ENCODE measurements at places on chromosomes 1 and 21.
A peak's percentile ranks its signal among the peaks of the same experiment; 100 is the strongest.

DNA sequence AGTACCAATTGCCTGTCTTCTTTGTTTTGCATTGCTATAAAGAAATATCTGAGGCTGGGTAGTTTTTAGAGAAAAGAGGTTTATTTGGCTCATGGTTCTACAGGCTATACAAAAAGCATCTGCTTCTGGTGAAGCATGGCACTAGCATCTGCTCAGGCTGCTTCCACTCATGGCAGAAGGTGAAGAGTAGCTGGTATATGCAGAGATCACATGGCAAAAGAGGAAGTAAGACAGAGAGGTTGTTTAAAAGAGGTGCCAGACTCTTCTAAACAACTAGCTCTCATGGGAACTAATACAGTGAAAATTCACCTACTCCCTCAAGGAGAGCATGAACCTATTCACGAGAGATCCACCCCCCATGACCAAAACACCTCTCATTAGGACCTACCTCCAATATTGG lies 56.7 kb upstream of the GUCA2B start:
- DNase-seq = no peak

DNA sequence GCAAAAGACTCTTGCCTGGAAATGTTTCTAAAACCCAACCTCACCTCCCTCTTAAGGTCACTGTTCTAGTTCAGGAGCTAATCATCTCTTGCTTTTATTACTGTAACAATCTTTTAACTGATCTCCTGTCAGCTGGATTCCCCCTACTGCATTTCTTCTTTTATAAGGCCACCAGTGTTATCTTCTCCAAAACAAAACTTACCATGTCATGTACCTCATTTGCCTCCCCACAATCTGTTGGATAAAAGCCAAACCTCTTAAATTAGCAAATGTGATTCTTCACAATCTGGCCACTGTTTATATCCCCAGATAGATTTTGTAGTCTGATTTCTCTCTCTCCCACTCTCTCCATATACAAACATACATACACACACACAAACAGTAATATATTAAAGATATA lies 143.3 kb downstream of the DENND1B start:
- no peak for DNase-seq

GRCh38 chr1:170290276-170290675 lies 144.5 kb downstream of the NTMT2 start:
- no peak for DNase-seq

GRCh38 chr1:29124366-29125236 lies 898 bp upstream of the TMEM200B start:
- peak; percentile 48 for DNase-seq

DNA sequence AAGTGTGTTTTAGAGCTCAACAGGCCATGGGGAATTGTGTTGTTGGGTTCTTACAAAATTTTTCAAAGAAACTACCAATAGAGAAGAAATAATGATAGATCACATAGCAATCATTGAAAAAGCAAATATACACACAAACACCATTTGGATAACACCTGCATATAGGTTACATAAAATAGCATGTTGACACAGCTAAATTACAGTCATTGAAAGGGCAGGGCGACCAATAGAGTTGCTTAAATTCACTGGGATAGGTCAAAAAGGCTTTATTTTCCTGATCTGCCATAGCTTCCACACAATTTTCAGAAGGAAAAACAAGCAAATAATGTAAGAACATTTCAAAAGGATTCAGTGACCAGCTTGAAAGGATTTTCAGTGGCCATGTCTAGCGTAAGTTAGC lies 57.9 kb upstream of the FGGY start:
- DNase-seq = no peak

GRCh38 chr1:182206626-182207239 lies 145.2 kb upstream of the ZNF648 start:
- DNase-seq = no peak

GRCh38 chr1:12143631-12144155 lies 23.1 kb upstream of the TNFRSF1B start:
- no peak for DNase-seq

DNA sequence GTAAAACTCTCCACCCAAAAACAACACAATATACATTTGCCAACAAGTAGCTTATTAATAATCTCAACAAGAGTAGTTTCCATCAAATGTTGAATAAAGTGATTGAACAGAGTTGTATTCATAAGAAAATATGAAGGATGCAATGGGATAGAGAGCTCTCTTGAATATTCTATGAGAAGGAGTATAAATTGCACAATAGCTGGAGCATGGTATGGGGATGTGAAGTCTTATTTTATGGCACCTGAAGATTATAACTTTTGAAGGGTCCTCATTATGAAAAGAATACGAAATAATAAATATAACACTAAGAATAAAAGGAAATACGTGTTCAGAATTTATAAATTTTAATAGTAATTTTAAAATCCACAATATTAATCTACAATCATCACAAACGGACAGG lies 1415.1 kb downstream of the KCNT2 start:
- DNase-seq = no peak

GRCh38 chr1:117670976-117671780 lies 65.3 kb downstream of the TENT5C start:
- no peak for DNase-seq

GRCh38 chr21:39007532-39007931 lies 175.7 kb downstream of the PSMG1 start:
- DNase-seq = no peak

DNA sequence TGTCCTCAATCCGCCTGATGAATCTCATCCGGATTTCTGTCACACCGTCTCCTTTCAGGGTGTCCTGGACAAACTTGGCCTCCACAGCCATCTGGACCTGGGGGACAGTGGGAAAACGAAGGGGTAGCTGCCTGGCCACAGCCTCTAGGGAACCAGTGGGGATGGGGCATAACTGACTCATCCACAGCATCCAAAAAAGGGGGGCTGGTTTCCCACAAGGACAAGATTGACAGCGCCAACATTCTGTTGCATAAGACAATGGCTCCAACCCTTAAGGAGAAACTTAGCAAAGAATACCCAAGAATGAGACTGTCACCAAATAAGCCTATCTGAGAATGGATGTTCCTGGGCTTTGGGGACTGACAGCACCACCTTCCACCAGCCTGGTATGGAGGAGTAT lies 12.1 kb downstream of the TRAPPC3 start:
- no peak for DNase-seq

GRCh38 chr1:87180682-87181081 lies 148.0 kb upstream of the LMO4 start:
- DNase-seq = no peak

- no peak for DNase-seq
Observed at GRCh38 chr1:155086856-155087535, 8.4 kb downstream of the EFNA3 start.

DNA sequence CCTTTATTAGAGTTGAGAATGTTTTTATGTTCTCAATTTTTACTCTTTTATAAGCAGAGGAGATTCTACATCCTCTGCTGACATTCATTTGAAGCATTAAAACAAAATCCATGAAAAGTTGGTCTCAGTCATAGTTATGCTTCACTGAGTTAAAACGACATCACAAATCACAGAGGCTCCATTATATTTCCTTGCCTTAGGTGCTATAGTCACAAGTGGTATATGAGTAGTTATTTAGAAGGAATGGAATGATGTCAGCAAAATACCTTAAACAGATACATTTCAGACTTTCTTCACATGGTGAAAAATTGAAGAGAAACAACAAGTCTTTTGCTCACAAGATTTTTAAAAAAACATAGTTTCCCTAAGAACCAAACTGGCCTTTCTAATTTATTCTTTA lies 11.7 kb upstream of the METTL13 start:
- no peak for DNase-seq

GRCh38 chr1:203124011-203124410 lies 3.5 kb upstream of the ADORA1 start:
- no peak for DNase-seq

DNA sequence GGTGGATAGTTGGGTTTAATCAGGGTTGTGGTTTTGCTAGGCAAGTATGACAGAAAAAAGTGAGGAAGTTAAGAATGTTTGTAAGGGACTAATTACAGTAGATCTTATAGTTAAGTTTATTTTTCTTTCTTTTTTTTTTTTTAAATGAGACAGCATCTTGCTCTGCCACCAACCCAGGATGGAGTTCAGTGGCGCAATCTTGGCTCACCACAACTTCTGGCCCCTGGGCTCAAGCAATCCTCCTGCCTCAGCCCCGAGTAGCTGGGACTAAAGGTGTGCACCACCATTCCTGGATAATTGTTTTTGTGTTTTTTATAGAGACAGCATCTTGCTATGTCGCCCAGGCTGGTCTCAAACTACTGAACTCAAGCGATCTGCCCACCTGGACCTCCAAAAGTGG lies 41.7 kb downstream of the EYA3 start:
- no peak for DNase-seq

- no peak for DNase-seq
Observed at GRCh38 chr1:186390925-186391324, 15.3 kb downstream of the ODR4 start.

DNA sequence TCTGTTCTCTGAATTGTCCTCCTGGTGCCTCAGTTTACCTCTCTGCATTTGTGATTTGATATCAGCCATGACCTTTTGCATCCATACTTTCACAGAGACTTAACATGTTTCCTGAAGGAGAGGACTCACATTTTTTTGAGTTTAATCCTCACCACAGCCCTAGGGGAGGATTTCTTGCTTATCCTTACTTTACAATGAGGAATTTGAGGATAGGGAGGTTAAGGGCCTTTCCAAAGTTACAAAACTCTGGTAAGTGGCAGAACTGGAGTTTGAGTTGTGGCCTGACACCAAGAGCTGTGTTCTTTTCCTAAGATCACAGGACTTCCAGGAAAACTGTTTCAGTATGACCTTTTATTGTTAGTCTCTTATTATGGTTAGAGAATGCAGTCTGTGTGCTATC lies 34.2 kb downstream of the TNFRSF8 start:
- DNase-seq = no peak

- DNase-seq = no peak
Observed at GRCh38 chr1:209845408-209845725, 17.6 kb downstream of the UTP25 start.

DNA sequence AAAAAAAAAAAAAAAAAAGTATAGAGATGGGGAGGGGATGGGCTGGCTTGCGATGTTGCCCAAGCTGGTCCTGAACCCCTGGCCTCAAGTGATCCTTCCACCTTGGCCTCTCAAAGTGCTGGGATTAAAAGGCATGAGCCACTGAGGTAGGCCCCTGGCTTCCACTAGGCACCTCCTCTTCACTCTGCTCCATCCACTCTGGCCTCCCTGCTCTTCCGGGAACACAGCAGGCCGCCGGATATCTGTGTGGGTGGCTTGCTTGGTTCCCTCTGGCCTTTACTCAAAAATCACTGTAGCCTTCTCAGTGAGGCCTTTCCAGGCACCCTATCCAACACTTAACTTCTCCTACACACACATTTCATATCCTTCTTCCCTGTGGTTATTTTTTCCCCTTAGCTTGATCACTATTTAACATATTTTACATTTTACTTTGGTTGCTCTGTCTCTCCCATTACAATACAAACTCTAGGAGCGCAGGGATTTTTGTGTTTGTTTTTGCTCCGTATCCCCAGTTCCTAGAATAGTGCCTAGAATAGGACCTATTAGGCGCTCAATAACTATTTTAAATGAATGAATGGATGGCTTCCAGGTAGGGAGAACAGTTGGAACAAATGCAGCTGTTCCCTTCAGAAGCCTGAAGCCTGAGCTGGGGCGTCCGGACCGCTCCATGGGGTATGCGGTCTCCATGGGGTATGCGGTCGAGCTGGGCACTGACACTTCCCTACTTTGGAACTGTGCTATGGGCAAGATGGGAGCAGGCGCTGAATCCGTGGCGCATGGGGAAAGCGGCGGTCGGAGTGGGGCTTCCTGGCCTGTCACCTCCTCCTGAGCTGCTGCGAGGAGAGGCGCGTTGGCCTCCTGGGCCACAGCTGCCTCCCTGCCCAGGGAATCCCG lies 46.7 kb downstream of the H3-3A start:
- DNase-seq = no peak

GRCh38 chr1:154584267-154584994 lies 16.9 kb downstream of the CHRNB2 start:
- no peak for DNase-seq

GRCh38 chr1:55402142-55402541 lies 187.0 kb upstream of the USP24 start:
- no peak for DNase-seq

DNA sequence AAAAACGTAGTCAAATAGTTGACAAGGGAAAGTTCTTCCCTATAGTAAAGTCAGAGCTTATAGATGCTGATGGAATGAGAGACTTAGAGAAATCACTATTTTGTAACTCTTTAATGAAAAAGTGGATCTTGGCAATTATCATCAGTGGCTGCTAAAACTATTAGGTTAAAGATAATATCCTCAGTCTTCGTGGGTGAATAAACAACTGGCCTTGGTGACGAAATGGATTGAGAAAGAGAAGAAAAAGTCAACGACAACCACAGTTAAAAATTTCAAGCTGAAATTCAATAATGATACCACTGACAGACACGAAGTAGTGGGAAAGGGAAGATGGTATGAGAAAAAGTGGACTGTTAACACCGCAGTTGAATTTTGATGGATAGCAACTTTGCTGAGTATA lies 90.0 kb upstream of the GNG4 start:
- no peak for DNase-seq

DNA sequence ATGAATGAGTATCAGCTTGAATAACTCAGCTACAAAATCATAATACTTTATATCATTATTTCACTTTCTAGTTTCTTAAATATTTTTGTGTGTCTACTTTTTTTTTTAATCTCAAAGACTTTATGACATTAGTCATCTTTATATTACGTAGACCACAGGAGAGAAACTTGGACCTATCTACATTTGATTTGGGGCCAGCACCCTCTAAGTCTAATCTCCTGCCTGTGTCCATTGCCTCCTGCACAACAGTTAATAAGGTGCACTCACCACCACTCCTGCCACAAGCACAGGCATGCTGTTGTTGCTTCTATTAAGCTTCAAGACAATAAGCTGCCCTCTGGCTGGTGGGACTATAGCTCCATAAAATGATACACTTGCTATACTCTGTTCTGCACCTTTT lies 70.4 kb downstream of the DIRAS3 start:
- no peak for DNase-seq
